GM23338 (cell line): ENCODE measurements at places on chromosomes 1 and 21.
A peak's percentile ranks its signal among the peaks of the same experiment; 100 is the strongest.

- H3K27ac ChIP-seq, result no peak overlapping the region
- H3K36me3 ChIP-seq, result no peaks in the 10 kb centered on the region; the same call in 1 of the 2 replicates
- no peak overlapping the region for H3K4me3 ChIP-seq
- DNase-seq, result no peak
- peaks cover 33% of the 10 kb centered on the region for H3K4me1 ChIP-seq
- H3K27me3 ChIP-seq, result no peaks in the 10 kb centered on the region
Measured at GRCh38 chr21:44751186-44751798, 39.9 kb upstream of the TSPEAR start.

DNA sequence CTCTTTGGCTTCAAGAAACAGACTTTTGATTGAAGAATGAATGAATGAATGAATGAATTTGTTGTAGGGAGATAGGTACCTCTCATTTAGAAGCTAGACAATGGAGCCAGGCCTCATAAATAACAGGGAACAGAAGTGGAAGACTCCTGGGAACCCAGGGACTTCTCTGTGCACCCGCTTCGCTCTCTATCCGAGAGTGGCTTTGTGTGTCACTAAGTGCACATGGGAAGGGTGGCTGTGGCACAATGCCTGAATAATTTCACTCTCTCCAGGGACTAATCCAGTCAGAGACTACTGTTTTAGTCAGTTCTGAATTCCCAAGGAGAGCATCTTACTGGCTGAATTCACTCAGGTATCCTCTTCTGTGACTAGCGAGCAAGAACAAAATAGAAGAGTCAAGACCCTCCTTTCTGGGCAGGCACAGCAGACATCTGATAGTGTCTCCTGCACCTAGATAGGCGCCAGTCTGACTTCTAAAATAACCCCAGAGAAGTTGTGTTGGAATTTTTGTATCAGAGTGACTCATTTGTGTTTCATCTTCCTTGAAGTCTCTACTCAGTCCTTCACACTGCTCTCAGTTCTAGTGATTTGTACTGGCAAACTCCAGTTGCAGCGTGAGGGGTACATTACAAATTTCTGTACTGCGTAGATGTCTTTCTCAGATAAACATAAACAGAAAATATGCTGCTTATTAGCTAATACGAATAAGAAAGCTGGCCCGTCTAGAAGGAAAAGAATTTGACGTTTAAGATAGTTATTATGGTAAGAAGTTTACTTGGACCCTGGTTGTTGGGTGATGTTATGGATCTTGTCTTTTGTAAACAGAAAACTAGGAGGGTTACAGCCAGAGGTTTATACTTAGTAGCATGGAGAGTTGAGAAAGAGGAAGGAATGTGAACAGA lies 34.0 kb downstream of the BACH1 start:
- H3K27ac ChIP-seq, result no peak overlapping the region
- 0 out of 2 replicates have a peak, but pooled peaks cover 3% of the 10 kb centered on the region for H3K36me3 ChIP-seq
- no peak overlapping the region for H3K4me3 ChIP-seq
- H3K4me1 ChIP-seq, result no peaks in the 10 kb centered on the region
- DNase-seq, result no peak

GRCh38 chr21:42097274-42097673 lies 26.2 kb downstream of the UMODL1 start:
- no peak overlapping the region for H3K27ac ChIP-seq
- H3K4me1 ChIP-seq, result peaks cover 4% of the 10 kb centered on the region; the same call in 1 of the 2 replicates
- H3K27me3 ChIP-seq, result no peaks in the 10 kb centered on the region
- no peak for DNase-seq

DNA sequence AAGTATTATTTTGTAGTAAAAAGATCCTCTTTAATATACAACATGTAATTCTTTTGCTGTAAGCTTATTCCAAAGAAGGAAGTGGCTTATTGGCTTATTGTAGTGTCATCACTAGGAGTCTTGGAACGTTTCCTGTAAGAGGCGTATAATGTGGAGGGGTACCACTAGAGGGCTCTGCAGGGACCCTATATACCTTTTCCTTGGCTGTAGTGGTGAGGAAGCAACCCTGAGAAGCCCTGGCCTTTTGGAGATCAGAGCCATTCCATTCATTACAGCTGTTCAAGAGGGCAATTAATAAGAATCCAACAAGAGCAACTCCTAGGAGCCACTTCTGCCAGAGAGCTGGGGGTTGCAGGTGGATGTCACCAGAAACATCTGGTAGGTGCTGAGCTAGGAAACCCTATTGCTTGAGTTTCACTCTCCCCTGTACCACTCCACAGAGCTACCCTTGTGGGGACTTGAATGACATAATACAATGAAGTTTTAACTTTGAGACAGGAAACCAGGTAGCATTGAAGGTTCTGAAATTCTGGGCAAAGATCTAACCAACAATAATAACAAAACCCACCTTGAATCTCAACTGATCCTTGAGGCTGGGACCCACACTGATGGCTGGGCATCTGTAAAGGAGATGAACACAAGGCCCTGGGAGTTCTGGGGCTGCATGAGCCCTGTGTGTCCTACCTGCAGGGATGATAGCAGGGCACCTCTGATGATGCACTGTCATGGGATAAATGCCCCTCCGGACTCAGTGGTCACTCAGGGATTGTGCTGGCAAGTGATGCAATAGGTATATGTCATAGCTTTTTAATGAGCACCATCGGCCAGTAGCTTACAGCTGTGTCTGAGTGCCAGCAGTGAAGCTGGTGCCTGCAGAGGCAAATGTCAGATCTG lies 160.2 kb upstream of the COA6 start:
- H3K4me3 ChIP-seq, result peak overlapping the region; percentile 85; the same call in 1 of the 2 replicates
- H3K36me3 ChIP-seq, result no peaks in the 10 kb centered on the region; the same call in 1 of the 2 replicates
- H3K27me3 ChIP-seq, result peaks cover 9% of the 10 kb centered on the region
- H3K4me1 ChIP-seq, result peaks cover 9% of the 10 kb centered on the region; the same call in 1 of the 2 replicates
- no peak overlapping the region for H3K27ac ChIP-seq

DNA sequence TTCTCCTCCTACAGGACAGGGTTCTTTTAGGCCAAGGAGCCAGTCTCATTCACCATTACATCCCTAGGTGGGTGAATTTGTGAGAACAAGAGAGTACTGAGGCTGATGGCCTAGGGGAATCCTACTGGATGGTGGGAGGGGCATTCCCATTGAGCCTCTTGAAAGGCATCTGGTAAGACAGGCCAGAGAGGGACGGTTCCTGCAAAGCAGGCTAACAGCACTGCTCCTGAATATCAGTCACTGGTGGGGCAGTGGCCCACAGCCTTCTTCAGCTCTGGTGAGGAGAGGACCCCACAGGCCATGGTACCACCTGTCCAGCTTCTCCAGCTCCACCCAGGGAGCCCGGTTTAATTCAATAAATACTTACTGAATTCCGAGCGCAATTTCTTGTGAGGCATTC lies 125.9 kb upstream of the EDN2 start:
- no peaks in the 10 kb centered on the region for H3K36me3 ChIP-seq
- DNase-seq, result no peak
- no peak overlapping the region for H3K4me3 ChIP-seq
- H3K27ac ChIP-seq, result no peak overlapping the region
- H3K27me3 ChIP-seq, result no peaks in the 10 kb centered on the region

- H3K4me3 ChIP-seq, result no peak overlapping the region
- H3K4me1 ChIP-seq, result no peaks in the 10 kb centered on the region
- no peaks in the 10 kb centered on the region for H3K27me3 ChIP-seq
- no peak overlapping the region for H3K27ac ChIP-seq
Measured at GRCh38 chr21:41282412-41282811, 34.2 kb upstream of the FAM3B start.

- H3K36me3 ChIP-seq, result no peaks in the 10 kb centered on the region
- no peak for DNase-seq
- H3K4me3 ChIP-seq, result no peak overlapping the region
- H3K27ac ChIP-seq, result no peak overlapping the region
- peaks cover 29% of the 10 kb centered on the region for H3K27me3 ChIP-seq
Measured at GRCh38 chr1:166981589-166981988, 6.2 kb upstream of the ILDR2 start.

DNA sequence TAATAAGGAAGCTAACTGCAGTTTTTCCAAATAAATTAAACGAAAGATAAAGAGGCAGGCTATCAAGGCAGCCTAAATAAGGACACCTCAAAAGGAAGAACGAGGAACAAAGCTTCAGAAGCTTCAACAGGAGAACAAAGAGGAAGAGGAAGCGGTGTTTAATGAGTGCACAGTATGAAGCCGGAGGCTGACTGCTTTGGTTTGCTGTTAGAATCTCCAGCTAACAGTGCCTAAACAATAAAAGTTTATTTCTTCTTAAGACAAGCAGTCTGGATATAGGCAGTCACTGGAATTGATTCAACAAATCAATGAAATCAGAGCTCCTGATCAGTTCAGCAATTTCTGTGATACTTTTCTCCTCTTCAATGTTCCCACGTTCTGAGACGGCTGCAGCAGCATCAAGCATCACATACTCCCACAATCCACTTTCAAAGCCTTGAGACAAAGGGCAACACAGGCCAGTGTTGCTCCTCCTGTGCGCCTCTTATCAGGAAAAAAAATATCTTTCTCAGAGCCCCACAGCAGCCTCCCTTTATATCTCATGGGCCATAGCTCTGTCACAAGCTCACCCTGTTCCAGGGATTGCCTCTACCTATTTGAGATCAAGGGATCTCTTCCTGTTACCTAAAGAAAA lies 365.6 kb upstream of the ST6GALNAC5 start:
- H3K36me3 ChIP-seq, result no peaks in the 10 kb centered on the region
- H3K4me1 ChIP-seq, result peaks cover 30% of the 10 kb centered on the region
- no peak overlapping the region for H3K4me3 ChIP-seq
- H3K27ac ChIP-seq, result peak overlapping the region; percentile 73

GRCh38 chr21:30257773-30258172 lies 25.0 kb downstream of the KRTAP24-1 start:
- H3K4me3 ChIP-seq, result no peak overlapping the region
- H3K27me3 ChIP-seq, result no peaks in the 10 kb centered on the region

DNA sequence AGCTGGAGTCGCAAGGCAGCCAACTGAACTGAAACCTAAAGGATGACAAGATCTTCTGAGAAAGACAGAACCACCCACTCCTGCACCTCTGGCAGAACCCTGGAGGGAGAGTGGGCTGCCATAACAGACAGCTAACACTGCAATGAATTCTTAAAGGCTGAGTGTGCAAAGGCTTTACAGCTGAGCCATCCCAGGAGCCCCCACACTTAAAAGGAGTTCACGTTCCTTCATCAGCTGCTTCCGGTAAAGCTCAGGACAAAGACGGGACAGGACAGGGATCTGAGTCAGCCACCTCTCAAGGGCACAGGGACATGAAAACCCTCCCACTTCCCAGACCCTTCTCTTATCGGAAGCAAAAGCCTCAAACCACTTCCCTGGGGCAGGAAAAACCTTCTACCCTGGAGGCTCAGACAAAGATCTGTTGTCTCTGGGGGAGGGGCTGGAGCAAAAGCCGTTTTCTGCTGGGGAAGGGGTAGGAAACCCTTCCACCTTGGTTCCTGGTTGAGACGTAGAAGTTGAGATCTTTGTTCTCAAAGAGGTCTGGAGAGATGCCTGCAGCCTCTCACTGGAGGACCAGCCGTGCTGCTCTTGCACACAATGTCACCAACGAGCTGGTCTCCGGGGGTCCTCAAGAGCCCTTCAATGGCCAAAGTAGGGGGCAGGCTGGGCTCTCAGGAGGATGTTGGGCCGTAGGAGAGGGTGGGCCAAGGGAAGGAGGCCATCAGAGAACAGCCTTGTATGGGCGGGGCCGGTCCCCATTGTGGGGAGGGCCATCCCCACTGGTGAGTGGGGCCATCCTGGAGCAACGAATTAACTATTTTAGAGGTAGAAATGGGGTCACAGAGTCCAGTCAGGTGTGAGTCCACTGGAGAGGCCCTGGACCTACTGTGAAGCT lies 452.4 kb downstream of the PTPRU start:
- H3K36me3 ChIP-seq, result no peaks in the 10 kb centered on the region
- no peak overlapping the region for H3K4me3 ChIP-seq
- DNase-seq, result no peak
- no peak overlapping the region for H3K27ac ChIP-seq

DNA sequence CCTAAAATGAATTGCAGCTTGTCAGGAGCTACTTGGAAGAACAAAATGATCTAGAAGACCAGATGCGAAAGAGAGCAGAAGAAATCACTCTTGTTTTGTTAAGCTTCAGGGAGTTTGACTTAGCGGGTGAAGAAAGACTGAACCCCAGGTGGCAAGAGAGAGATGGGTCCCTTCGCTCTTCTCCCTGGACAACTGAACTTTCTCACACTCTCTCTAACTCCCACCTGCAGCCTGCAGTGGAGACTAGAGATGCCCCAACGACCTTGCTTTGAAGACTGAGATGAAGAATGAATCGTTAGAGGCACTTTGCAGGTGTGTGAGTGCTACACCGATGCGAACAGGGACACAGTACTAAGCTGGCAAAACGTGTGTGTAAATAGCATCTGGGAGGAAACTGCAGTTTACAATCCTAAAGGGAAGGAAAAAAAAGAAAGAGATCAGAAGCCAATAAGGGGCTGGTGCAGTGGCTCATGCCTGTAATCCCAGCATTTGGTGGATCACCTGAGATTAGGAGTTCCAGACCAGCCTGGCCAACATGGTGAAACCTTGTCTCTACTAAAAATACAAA lies 64.5 kb upstream of the LYST start:
- no peak overlapping the region for H3K27ac ChIP-seq
- H3K27me3 ChIP-seq, result no peaks in the 10 kb centered on the region
- DNase-seq, result no peak
- H3K4me1 ChIP-seq, result peaks cover 5% of the 10 kb centered on the region; the same call in 1 of the 2 replicates

DNA sequence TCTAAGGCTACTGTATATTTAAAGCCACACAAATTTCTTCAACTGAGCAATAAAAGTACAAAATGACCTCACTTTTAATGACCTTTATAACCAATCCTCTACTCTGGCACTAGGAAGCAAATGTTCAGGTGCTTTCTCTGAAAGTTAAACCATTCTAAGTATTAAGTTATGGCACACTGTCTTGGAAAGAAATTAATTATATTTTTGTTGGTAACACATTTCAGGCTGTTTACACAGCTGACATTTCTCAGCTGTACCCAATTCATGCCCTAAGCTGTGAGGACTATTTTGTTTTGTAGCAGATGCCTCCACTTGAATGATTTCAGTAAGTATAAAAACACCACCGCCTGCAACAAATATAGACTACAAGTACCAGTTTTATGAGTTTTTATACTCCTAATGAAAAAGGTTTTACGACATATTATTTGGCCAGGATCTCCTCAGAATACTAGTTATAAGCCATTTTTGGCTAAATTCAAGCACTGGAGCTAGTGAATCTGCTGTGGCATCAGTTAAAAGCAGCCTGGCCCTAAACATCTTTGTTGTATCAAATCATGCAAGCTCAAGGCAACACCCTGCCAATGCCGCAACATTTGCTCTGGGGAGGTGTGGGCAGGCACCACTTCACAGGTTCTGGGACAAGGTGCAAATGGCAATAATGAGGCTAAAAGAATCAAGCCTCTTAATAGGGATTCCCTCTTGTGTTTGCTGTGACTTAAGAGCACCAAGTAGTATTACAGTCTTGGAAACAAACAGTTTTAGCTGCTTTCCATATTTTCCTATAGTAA lies 228.4 kb upstream of the DMRTA2 start:
- H3K36me3 ChIP-seq, result no peaks in the 10 kb centered on the region
- no peaks in the 10 kb centered on the region for H3K27me3 ChIP-seq
- no peak overlapping the region for H3K27ac ChIP-seq

- no peak for DNase-seq
- H3K4me3 ChIP-seq, result no peak overlapping the region
- no peak overlapping the region for H3K27ac ChIP-seq
- H3K36me3 ChIP-seq, result no peaks in the 10 kb centered on the region
Measured at GRCh38 chr1:25795211-25795610, 4.8 kb upstream of the SELENON start.
